Endodermal cell (in vitro differentiated cells): ENCODE measurements at places on chromosomes 6 and 20.
A peak's percentile ranks its signal among the peaks of the same experiment; 100 is the strongest.

DNA sequence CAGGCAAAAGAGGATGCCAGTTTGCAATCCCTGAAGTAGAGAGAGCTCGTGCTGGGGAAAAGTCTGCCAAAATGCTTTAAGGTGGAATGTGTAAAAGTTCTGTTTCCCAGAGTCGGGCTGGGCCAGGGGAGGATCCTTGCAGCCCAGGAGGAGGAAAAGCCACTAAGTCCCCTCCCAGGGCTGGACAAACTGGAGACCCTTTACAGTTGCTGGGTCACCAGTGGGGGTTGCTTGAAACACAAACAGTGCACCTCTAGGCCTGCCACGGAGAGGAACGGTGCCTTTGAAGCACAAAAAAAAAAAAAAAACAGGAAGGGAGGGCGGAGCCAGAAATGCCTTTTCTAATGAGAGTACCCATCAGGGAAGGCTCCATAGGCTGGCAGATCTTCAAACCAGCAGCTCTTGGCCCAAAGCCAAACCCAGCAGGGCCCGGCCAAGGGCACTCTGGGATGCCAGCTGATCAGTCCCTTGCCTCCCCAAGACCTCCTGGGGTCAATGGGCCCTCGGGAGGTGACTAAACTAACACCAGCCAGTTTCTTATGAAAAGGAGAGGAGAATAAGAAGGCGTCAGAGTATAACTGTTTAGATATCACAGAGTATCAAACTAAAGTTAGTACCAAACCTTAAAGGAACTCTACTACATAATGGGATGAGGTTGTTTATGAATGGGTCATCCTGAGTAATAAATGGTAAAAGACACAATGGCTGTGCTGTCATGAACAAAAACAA lies 23.7 kb downstream of the HLA-A start:
- H3K27me3 ChIP-seq: no peaks in the 10 kb centered on the region
- peak overlapping the region; percentile 76 for H3K27ac ChIP-seq
- DNase-seq: peak; percentile 78
- peak overlapping the region; percentile 81 for H3K4me3 ChIP-seq
- peaks cover 9% of the 10 kb centered on the region for H3K4me1 ChIP-seq
- H3K36me3 ChIP-seq: no peaks in the 10 kb centered on the region

- H3K4me1 ChIP-seq: no peaks in the 10 kb centered on the region
- no peak for DNase-seq
- H3K36me3 ChIP-seq: no peaks in the 10 kb centered on the region
- no peak overlapping the region for H3K4me3 ChIP-seq
Observed at GRCh38 chr6:167298127-167298526, 7.0 kb downstream of the UNC93A start.

DNA sequence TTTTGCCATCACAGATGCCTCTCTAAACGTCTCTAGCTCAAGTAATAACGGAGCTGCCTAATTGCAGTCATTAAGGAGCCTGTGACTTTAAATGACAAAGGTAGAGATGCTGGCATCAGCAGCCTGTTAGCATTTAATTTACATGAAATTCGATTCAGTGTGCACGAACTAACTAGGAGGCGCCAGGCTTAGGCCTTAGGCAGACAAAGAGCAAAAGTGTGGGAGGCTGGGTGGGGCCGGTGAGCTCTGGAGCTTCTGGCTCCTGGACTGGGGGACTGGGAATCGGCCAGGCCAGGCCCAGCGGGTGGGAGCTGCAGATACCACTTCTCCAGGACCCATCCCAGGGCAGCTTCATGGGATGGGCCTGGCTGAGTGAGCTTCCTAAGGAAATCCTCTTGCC lies 170.0 kb upstream of the AGPAT4 start:
- no peak overlapping the region for H3K4me3 ChIP-seq
- peak overlapping the region; percentile 6 for H3K27ac ChIP-seq
- no peaks in the 10 kb centered on the region for H3K27me3 ChIP-seq
- no peaks in the 10 kb centered on the region for H3K36me3 ChIP-seq

GRCh38 chr20:47941869-47942268 lies 156.6 kb upstream of the SULF2 start:
- no peak overlapping the region for H3K27ac ChIP-seq
- no peaks in the 10 kb centered on the region for H3K4me1 ChIP-seq
- H3K36me3 ChIP-seq: no peaks in the 10 kb centered on the region
- H3K4me3 ChIP-seq: no peak overlapping the region
- H3K27me3 ChIP-seq: peaks cover 1% of the 10 kb centered on the region

- no peaks in the 10 kb centered on the region for H3K27me3 ChIP-seq
- H3K4me3 ChIP-seq: no peak overlapping the region
- no peaks in the 10 kb centered on the region for H3K4me1 ChIP-seq
Observed at GRCh38 chr6:73728548-73729205, 32.7 kb downstream of the CD109 start.

- no peaks in the 10 kb centered on the region for H3K4me1 ChIP-seq
- H3K27ac ChIP-seq: no peak overlapping the region
- H3K4me3 ChIP-seq: no peak overlapping the region
- H3K27me3 ChIP-seq: peaks cover 72% of the 10 kb centered on the region
Observed at GRCh38 chr6:149840345-149841075, 23.6 kb downstream of the LRP11 start.

GRCh38 chr20:17933121-17933520 lies 35.5 kb downstream of the SNX5 start:
- H3K36me3 ChIP-seq: no peaks in the 10 kb centered on the region
- H3K27ac ChIP-seq: no peak overlapping the region
- H3K4me3 ChIP-seq: no peak overlapping the region
- H3K27me3 ChIP-seq: no peaks in the 10 kb centered on the region

DNA sequence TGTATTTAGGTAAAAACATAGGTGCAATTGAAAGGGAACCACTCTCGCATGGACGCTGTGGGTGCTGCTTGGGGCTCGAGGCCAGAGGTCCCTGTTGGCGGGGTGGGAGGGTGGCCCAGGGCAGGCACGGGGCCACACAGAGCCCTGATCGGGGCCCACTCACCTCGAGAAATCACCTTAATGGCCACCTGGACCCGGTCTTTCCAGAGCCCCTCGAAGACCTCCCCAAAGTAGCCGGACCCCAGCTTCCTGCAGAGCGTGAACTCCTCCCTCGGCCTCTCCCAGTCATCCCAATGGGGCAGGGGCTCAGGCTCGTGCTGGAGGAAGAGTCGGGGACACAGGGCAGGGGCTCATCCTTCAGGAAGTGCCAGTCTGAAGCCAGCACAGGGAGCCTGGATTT lies 3.8 kb downstream of the PTK6 start:
- no peak overlapping the region for H3K4me3 ChIP-seq
- H3K27me3 ChIP-seq: no peaks in the 10 kb centered on the region
- no peak for DNase-seq
- H3K36me3 ChIP-seq: no peaks in the 10 kb centered on the region
- no peaks in the 10 kb centered on the region for H3K4me1 ChIP-seq
